ENCODE measurements at places on chromosomes 7 and 10. TPM values are rescaled to one million over a fixed set of nuclear protein-coding genes. Genes with fewer than 3 reads are reported as not detected.

ACTL6B gene
- total RNA-seq, result not detected

ACSL5 gene
- total RNA-seq, result 4.1 TPM

- DNase-seq, result no peak
Observed at GRCh38 chr7:3065724-3066143, 22.1 kb upstream of the CARD11 start.

DOCK1 gene
- total RNA-seq, result 6.0 TPM

DNA sequence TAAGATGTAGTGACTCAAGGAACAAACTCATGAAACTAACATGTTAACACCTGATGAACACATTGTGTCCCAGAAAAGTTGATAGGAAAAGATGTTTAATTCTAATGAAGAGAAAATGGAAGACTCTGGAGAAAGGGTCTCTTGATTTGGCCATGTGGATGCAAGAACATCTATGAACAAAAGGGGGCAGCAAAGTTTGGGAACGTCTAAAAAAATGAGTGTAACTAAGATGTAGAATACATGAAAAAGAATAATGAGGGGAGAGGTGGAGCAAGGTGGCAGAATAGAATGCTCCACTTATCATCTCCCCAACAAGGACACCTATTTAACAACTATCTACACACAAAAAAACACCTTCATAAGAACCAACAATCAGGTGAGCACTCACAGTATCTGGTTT lies 805.1 kb downstream of the TNS3 start:
- no peak for DNase-seq

GRCh38 chr7:22375359-22376048 lies 18.6 kb upstream of the RAPGEF5 start:
- DNase-seq, result no peak

Data from gastrocnemius medialis (tissue), 4 donors.